ENCODE measurements at places on chromosomes 2 and 18.

- DNase-seq: no peak
Observed at GRCh38 chr2:76940559-76940958, 581.6 kb downstream of the LRRTM4 start.

DNA sequence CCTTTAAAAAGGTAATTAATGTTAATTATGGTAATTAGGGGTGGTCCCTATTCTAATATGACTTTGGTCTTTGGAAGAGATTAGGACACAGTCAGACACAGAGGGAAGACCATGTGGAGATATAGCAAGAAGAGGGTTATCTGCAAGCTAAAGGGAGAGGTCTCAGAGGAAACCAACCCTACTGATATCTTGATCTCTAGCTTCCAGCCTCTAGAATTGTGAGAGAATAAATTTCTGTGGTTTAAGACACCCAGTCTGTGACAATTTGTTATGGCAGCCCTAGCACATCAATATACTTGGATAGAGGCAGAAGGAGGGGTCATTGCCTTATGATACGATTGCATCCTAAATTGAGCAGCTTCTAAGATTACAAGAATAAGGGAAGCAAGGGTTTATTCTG, 21.3 kb upstream of the NT5C1B start:
- DNase-seq: no peak

DNA sequence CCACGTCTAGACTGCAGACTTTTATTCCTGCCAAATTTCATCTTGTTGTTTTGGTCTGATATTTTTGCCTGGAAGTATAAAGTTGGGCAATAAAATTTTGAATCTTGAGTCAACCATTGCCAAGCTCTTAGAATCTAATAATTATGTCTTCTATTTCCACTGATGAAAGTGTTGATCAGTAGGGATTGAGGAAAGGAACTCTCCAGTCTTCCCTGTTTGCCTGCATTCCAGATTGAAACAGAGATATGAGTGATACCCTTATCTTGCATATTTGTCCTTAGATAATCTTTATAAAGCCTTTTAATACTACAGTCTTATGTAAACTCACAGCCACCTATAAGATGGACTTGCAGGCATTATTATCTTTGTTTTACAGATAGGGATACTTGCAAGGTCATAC, 45.5 kb upstream of the UBE2E3 start:
- DNase-seq: no peak

DNA sequence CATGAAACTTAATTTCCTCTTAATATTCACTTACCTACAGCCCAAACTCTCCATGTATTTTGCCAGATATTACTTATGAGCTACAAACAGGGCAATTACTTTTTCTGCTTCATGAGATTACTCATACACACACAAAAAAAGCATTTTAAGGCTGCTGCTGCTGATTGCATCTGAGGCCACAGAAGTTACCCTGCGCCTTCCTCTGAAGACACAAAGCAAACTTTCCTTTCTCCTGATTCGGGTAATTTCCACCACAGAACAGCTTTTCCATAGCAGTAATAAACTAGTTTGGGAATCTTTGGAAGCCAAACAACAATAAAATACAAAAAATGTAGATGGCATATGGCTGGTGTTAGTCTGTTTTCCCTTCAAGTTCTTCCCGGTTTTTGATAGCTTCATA, 6.2 kb downstream of the TTC32 start:
- DNase-seq: no peak

- DNase-seq: no peak
Observed at GRCh38 chr2:220503431-220503830, 876.0 kb downstream of the SLC4A3 start.

DNA sequence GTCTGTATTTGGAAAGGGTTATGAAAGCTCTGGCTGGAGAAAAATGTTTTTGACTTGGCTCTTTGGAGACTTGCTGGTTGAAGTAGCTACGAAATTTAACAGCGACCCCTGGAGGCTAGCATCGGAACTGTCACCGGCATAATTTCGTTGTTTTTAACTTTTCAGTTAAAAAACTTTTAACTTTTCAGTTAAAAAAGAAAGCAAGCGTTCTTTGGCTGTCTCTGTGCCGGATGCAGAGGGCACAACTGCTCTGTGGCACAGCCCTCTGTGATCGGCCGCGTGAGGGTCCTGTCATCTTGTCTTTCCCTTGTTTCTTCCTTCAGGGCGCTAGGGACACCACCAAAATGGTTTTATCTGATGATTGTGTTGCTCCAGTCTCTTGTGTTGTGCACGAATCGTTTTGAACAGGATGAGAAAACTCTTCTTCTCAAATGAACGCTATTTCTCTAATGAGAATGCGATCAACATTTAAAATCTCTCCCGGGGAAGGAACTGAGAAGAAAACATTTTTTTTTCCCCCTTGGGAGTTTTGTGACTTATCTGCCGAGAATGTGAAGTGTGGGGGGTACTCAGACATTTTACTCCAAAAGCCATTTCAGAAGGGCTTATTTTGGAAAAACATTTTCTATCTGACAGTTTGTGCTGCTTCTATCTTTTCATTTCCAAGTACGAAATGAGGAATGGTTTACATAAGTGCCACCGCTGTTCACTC, 57.1 kb downstream of the ADCYAP1 start:
- no peak for DNase-seq

GRCh38 chr2:19667085-19667484, 234.7 kb downstream of the TTC32 start:
- no peak for DNase-seq

DNA sequence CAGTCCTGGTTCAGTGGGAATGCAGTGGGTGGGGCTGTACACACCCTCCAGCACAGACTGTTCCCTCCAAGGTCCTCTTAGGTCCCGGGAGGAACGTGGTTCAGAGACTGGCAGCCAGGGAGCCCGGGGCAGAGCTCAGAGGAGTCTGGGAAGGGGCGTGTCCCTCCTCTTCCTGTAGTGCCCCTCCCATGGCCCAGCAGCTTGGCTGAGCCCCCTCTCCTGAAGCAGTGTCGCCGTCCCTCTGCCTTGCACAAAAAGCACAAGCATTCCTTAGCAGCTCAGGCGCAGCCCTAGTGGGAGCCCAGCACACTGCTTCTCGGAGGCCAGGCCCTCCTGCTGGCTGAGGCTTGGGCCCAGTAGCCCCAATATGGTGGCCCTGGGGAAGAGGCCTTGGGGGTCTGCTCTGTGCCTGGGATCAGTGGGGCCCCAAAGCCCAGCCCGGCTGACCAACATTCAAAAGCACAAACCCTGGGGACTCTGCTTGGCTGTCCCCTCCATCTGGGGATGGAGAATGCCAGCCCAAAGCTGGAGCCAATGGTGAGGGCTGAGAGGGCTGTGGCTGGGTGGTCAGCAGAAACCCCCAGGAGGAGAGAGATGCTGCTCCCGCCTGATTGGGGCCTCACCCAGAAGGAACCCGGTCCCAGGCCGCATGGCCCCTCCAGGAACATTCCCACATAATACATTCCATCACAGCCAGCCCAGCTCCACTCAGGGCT, 17.5 kb upstream of the FAHD2A start:
- no peak for DNase-seq

DNA sequence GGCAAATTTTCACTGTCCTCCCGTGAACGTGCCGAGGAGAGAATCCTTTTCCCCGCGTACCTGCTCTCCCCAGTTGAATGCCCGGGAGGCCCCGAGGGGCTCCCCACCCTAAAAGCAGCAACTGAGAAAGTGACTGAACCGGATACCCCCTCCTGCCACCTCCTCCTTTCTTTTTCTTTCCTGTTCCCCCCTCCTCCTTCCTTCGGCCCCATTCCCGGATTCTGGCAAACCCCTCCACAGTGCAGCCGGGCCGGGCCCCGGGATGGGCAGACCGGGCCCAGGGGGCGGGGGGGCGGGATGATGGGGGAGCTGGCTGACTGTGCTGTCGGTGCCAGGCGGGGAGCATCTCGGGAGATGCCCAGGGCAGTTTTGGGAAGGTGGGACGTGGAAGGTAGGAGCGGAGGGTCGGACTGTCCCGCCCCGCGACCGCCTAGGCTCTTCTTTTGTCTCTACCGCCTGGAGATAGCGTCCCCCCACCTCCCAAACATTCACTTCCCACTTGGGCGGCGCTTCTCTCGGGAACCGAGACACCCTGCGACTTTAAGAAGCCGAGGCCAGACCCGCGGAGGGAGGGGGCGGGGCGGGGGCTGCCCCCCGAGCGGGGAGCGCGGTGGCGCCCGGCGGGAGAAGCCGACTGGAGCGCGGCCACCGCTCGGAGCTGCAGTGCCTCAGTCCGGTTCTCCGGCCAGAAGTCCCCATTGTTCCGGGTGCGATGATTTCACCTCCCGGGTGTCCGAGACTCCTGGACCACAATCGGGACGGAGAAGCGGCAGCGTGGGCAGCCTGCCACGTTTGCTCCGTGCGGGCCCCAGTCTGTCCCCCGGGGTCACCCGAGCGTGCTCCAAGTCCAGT, 8.2 kb downstream of the DLX2 start:
- no peak for DNase-seq

DNA sequence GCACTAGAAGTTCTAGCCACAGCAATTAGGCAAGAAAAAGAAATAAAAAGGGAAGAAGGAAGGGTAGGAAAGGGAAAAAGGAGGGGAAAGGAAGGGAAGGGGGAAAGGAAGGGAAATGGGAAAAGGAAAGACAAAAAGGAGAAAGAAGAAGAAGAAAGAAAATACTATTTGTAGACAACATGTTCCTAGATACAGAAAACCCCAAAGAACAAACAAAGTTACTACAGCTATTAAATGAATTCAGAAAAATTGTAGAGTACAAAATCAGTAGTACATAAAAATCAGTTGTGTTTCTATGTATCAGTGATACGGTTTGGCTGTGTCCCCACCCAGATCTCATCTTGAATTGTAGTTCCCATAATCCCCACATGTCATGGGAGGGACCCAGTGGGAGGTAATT, 52.3 kb downstream of the RPE start:
- DNase-seq: no peak

DNA sequence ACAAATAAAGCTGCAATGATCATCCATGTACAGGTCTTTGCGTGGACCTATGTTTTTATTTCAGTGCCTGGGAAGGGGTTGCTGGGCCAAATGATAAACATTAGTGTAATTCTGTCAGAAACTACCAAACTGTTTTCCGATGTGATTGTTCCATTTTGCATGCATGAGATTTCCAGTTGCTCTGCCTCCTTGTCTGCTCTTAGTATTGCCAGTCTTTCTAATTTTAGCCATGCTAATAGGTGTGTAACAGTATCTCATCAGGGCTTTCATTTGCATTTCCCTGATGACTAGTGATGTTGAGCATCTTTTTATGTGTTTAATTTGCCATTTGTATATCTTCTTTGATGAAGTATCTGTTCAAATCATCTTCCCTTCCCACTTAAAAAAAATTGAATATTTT, 67.5 kb downstream of the SP110 start:
- no peak for DNase-seq

Data from activated CD4-positive, CD25-positive, alpha-beta regulatory T cell treated with anti-CD3 and anti-CD28 coated beads, Interleukin-2, amount 50 U/mL, for 16 hours (primary cell).